ENCODE measurements at places on chromosomes 7 and 10.
A peak's percentile ranks its signal among the peaks of the same experiment; 100 is the strongest.

DNA sequence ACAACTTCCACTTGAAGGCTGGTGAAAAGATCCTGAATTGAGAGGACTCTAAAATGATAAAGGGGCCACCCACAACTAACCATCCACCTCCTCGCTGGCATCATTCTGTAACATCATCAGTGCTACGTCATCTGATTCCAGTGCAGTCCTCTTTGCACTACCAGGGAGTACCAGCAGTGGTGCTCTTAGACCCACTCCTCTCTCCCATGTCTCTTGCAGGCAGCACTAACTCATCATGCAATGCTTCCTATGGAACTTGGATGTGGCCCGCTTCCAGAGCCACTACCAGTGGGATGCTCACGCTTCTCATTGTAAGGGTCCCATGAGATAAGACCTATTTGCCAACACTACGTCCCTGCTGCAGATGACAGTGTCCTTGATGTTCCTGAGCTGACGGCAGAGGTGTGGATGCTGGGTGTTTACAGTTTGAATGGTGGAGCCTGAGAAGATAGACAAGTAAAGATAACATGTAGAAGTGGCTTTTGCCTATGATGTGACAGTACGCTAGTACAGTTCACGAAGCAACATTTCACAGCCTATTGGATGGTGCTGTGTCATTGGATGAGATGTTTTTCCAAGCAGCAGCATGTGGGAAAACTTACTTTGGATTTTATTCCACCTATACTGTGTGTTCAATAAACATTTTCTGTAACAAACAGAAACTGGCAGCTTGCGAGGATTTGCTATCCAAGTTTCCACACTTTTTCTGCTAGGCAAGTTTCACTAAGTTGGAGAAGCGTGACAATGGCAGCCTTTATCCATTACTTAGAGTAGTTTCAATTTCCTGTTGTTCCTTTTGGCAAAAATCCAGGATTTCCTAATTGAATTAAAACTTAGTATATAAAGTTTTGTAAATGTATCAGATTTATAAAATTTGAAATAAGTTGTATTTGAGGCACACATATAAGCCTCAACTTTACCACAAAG is 35.8 kb upstream of the COBL start:
- no peak for DNase-seq

DNA sequence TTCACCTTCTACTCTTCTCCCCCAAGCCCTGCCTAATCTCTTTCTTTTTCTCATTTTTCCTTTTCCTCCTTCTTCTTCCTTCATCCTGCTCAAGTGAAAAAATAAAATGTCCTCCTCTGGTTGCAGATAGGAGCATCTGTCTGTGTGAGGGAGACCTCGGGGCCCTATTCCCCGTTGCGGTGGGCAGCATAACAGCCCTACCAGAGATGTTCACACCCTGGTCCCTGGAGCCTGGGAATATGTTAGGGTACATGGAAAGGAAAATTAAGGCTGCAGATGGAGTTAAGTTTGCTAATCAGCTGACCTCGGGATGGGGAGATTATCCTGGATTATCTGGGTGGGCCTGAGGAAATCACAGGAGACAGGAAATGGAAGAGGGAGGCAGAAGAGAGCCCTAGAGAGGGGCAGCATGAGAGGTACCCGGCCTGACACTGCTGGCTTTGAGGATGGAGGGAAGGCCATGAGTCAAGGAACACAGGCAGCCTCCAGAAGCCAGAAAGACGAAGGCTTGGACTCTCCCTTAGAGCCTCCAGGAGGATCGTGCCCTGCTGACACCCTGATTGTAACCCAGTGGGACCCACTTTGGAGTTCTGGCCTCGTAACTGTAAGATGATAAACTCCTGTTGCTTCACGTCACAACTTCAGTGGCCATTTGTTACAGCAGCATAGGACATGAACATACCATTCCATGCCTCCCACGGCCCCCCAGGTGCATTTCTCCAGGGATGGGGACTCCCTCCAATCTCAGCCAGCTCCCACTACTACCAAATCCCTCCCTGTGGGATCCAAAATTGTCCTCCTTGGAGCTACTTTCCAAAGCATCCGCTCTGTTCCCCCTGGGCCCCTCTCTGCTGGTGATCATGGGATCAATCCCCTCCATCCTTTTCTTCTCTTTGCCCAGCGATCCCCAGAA is 39.0 kb upstream of the ZMIZ1 start:
- no peak for DNase-seq

DNA sequence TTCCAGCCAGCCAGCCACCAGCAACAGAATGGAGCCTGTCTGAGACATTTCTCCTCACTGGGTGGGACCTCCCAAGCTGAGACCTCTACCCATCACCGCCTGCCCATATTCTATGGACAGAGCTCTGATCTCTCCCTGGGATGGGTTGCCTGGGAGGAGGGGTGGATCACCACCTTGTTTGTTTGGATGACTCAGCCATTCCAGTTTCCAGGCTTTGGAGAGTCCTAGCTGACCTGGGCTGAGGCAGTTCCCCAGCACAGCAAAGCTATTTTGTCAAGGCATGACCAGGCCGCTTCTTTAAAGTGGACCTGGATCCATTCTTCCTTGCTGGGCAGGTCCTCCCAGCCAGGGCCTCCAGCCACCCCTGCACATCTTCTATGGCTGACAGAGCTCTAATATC is 982.3 kb downstream of the DNAJB9 start:
- DNase-seq = no peak

DNA sequence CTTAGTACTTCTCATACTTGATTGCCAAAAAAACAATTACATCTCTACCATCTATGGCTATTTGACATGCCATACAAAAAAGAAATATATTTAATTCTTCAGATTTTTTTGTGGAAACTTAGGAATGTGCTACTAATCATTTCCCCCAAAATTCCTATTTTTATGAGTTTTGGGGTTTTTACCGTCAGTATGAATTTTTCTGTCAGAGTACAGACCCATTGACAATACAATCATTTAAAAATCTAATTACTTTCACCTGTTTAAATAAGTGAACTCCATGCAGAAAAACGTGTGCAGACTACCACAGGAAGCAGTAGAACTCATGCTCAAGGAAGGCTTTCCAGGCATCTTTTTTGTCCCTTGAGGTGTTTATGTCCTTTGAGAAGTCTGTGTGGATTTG is 48.8 kb upstream of the FOXP2 start:
- DNase-seq = no peak

- peak; percentile 45 for DNase-seq
Measured at GRCh38 chr10:97498841-97499560, at the start of gene UBTD1. Gene UBTD1 (plus strand): TSS chr10:97498924. CDS start chr10:97499204, 280 bp downstream.

Data from stimulated activated CD4-positive, alpha-beta T cell treated with anti-CD3 and anti-CD28 coated beads, Interleukin-15, amount 100 ng/mL, for 24 hours (primary cell).